ENCODE measurements at places on chromosomes 4 and X. TPM values are rescaled to one million over a fixed set of nuclear protein-coding genes. Genes with fewer than 3 reads are reported as not detected.

PAGE2 gene
- polyA plus RNA-seq: not detected

MAOA gene
- 15.5 TPM for polyA plus RNA-seq

CTAG1A gene
- polyA plus RNA-seq: 0.34 TPM

MAGEC3 gene
- polyA plus RNA-seq: 0.13 TPM

FHL1 gene
- 46.7 TPM for polyA plus RNA-seq

XKRX gene
- 0.18 TPM for polyA plus RNA-seq

PRKG2 gene
- 0.20 TPM for polyA plus RNA-seq

GPRIN3 gene
- 0.82 TPM for polyA plus RNA-seq
